ENCODE measurements at places on chromosomes 4 and X.

DNA sequence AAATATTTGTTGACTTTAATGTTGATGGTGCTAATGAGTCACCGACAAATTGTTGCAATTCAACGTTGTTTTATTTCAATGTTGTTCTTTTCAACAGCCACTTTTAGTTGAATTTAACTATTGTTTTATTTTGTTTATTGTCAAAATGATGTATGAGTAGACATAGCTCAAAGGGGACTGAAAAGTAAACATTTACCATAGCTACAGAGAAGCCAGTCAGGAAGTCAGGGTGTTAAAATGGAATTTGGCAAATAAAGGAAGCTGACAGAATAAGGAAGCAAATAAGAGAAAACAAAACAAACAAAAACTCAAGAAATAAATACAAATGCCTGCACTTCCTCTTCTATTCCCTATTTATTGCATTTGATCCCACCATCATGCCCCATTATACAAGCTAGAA is 648.4 kb upstream of the HTR2C start:
- no peak for DNase-seq

GRCh38 chrX:44032479-44032878 is 59.3 kb upstream of the NDP start:
- DNase-seq: no peak

- no peak for DNase-seq
These were observed 15.4 kb downstream of the SNX12 start for GRCh38 chrX:71052721-71053120.

GRCh38 chrX:132093239-132093860 is 34.5 kb downstream of the FRMD7 start:
- DNase-seq: no peak

DNA sequence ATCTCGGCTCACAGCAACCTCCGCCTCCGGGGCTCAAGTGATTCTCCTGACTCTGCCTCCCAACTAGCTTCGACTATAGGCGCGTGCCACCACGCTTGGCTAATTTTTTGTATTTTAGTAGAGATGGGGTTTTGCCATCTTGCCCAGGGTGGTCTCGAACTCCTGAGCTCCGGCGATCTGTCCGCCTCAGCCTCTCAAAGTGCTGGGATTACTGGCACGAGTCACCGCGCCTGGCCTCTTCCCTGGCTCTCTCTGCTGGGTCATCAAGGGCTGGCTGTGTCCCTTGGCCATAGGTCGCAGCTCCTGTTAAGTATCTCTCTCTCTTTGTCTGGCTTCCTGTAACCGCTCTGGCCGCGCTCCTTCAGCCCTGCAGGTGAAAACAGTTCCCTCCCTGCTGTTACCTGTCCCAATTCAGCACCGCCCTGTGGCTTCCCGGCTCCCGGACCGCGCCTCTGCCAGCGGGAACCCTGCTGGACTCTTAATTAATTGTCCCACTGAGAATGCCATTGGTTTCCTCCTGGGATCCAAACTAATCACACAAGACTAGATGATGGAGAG is 1.3 kb upstream of the RGS12 start:
- no peak for DNase-seq

DNA sequence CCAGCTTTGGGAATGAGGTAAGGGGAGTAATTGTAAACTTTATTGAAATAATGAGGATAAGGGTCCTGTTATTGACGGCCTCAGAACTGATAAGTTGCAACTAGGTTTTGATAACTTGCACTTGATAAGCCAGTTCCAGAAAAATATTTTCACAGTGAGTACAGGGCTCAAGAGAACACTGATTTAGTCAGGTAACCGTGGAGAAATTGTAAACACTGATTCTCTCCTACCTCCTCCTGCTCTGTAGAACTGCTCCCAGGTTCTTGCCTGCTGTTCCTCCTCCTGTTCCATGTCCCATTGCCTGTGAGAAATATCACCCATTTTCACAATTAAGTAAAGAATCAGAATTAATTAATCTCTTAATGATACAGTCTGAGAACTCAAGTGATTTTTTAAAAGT is 55.0 kb upstream of the CXXC4 start:
- no peak for DNase-seq

GRCh38 chr4:79863333-79863732 is 209.7 kb downstream of the ANTXR2 start:
- no peak for DNase-seq

GRCh38 chrX:136662976-136663375 is 15.0 kb downstream of the CD40LG start:
- DNase-seq: no peak

GRCh38 chr4:21652508-21653231 is 295.9 kb downstream of the KCNIP4 start:
- DNase-seq: no peak

- DNase-seq: no peak
These were observed 12.5 kb upstream of the DCLK2 start for GRCh38 chr4:150065740-150066139.

- no peak for DNase-seq
These were observed 5.5 kb downstream of the NEUROG2 start for GRCh38 chr4:112510291-112511092.

GRCh38 chr4:26030260-26030667 is 116.2 kb downstream of the SMIM20 start:
- no peak for DNase-seq

DNA sequence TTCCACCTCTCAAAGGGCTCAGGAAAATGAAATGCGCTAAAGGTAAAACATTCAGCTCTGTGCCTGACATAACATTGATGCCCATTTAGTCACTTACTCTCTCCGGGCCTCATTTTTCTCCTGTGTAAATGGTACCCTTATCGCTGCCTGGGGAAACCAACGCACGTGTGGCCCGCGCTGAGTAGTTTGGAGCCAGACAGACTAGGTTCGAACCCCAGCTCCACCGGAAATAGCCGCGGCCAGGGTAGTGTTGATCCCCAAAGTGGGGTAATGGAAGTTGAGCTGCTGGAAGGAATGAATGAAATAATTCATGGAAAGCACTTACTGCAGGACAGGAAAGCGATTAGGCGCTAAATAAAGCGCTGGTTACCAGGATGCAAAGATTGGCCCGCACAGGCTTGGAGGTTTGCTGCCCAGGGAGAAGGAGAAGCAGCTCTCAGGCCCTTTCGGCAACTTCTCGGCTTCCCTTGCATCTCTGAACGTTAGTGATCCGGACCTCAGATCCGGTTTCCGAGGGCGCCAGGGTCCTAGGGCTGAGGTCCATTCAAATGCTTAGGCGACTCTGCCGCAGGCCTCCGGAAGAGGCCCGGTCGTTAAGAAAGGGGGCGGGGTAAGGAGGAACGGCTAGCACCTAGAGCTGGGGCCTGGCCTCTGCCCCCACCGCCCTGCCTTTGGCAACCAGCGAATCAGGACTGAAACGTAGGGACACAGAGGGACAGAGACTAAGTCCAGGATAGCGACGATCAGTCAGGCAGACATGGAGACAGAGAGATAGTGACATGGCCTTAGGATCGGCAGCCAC is 13.3 kb downstream of the NKX3-2 start:
- DNase-seq: no peak

DNA sequence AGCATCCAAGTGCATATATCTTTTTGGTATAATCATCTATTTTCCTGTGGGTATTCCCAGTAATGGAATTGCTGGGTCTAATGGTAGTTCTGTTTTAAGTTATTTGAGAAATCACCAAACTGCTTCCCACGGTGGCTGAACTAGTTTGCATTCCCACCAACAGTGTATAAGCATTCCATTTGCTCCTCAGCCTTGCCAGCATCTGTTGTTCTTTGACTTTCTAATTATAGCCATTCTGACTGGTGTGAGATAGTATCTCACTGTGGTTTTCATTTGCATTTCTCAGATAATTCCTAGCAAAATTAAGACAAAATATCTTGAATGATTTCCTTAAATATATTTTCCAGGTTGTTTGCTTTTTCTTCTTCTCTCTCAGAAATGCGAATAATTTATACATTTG is 341.1 kb downstream of the GBA3 start:
- DNase-seq: no peak

DNA sequence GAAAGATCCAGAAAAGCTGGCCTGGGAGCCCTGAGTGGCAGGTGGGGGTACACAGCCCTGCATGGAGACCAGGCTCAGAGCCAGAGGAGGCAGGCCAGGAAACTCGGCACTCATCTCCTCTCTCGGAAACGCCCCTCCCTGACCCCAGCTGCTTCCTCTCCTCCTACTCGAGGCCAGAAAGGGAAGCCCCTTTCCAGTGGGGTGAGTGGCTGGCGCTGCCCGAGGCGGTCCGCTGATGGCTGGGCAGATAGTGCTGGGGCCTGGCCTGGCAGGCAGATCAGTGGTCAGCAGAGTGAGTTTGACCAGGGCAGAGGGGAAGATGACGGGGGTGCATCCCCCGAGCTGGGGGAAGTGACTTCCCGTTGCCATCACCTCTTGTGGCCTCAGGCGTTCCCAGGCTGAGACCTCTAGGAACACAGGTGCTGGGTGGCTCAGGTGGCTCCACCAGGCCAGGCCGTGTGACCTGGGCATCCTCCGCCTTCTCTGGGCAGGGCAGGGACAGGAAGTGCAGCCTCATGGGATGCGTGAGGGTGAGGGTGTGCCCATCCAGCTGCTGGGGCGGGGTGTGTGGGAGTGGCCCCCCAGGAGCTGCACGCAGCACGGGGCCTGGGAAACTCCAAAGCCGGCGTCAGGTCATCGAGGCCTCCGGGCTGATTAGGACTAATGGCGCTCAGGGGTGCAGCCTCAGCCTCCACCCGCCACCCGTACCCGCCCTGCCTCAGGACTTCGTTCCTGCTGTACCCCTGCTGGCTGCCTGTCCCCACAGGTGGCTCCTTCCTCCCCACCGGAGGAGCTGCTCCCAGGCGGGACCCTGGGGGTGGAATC is 5.7 kb downstream of the SH3BP2 start:
- no peak for DNase-seq

DNA sequence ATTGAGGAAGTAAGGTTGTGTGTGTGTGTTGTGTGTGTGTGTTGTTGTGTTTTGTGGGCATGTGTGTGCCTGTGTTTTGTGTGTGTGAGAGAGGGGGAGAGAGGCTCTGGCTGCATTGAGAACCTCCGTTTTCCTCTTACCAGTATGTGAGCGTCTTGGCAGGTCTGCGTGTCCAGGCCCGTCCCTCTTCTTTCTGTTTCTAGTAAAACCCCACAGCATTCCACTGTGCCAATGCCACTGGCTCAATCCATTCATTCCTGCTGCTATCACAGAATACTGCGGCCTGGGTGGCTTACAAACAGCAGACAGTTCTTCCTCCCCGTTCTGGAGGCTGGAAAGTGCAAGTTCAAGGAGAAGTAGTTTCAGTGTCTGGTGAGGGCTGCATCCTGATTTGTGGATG is 15.5 kb upstream of the HTRA3 start:
- DNase-seq: no peak

- DNase-seq: no peak
These were observed 18.4 kb downstream of the MSMO1 start for GRCh38 chr4:165345666-165346417.

- no peak for DNase-seq
These were observed 278.8 kb upstream of the DIAPH2 start for GRCh38 chrX:96405842-96406241.

- DNase-seq: no peak
These were observed 11.6 kb upstream of the RAB28 start for GRCh38 chr4:13495753-13496152.

DNA sequence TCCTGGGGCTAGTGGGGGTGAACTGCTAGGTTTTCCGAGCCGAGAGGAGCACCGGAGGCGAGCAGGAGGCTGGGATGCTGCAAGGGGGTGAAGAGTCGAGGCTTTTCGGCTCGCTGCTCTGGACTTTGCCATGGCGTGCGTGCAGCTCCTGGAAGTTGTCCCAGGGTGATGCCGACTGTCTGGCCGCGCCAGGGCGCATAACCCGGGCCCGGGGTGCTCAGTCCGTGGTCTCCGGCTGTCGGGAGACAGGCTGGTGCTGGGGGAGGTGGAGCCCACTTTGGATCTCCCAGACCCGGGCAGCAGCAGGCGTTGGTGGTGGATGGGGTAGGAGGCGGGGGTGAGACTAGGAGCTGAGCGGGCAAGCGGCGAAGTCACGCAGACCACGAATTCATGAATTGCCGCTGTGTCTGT is 793 bp downstream of the GRIA3 start:
- no peak for DNase-seq

GRCh38 chr4:128461291-128462102 is 173.9 kb upstream of the PGRMC2 start:
- no peak for DNase-seq

DNA sequence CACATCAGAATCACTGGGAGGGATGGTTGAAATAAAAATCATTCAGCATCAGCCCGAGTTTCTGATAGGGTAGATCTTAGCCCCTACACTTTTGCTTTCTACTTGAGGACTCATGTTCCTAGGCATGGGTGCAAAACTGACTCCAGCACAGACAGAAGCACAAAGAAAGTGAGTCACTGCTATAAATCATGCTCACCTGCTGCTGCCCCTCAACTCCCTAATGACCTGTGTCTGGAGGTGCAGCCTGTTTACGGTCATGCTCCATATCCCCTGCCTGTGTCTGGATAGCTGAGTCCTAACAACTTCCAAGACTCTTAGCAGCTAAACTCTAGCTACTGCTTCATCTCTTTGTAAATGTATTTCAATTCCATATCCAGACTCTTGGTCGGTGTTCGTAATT is 57.8 kb downstream of the ADGRA3 start:
- DNase-seq: no peak

DNA sequence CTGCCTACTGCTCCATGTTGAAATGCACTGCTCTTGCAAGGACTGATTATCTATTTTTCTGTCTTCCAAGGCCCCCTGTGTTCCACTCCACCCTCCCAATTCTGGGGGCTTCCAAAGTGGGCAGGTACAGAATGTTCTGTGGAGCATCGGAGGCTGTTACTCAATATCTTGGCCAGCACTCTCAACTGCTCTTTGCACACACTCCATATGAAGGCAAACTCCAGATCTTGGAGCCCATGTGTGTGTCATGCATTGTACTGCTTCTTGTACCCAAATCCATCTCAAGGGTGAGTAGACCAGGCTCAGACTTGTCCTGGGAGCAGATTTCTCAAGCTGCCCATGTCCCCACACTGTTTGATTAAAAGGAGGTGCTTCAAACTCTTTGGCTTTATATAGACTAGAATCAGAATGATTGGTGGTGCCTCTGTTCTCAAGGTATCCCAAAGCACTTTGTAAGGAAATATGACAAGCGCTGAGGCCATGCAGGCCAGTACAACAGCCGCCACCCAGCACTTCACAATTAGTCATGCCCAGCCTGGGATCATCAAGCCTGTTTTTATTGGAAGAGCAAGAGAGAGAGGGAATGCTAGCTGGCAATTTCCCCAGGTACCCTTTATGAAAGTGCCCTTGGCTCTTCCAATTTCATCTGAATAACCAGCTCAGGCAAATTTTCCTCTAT is 44.3 kb downstream of the AR start:
- no peak for DNase-seq

Data from activated CD4-positive, alpha-beta T cell treated with anti-CD3 and anti-CD28 coated beads for 24 hours (primary cell).